NCI-H226 (cell line): ENCODE measurements at places on chromosomes 3 and 15.

DNA sequence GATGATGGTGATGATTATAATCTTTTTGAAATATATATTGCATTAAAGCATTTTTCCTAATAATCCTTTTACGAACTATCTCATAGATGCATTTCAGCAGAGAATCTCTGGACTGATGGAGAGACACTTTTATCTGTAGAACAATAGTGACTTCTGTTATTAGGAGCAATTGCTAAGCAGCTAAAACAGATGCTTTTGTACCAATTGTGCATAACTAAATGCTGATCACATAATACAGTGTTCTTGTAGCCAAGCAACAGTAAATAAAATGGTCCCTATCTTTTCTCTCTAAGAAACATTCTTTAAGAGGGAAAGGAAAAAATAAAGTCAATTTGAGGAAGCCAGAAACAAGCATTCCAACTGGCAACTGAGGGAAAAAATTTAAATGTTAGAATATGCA is 405.8 kb upstream of the GOLIM4 start:
- DNase-seq, result no peak

DNA sequence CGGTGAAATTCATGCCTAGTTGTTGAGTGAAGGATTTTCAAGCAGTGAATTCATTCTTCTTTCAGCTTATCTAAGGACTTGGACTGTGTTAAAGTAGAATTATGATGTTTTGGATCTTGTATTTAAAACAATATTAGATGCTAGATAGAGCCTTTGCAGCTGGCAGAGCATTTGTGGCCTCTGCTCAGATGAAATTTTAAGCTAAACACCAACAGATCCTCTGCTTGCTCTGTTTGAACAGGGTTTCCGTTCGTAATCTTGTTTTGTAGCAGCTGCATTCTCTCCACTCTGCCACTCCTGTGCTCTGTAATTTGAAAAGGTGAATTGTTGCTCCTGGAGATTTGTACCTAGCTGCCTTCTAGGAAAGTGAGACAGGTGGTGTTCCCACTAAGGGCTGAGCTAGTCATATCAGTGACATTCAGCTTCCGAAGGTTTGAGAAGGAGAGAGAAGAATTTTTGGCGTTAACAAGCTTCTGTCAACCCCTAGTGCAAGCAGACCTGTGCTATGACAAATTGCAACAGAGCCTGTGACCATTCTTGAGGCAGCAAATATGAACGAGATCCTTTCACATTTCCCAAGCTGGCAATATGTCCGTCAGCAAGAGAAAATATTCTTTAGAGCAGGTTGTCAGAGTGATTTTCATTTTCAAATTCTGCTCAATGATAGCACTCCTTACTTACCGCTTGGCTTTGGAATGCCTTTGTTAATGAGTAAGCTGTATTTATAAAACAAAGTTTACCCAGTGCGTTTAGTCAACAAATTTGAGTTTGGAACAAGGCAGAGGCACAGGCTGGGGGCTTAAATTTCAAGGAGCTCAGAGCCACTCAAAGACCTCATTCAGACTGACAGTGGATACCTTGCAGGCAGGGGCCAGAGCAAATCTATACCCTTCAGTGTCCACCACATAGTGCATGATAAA is 5.3 kb downstream of the CHST2 start:
- no peak for DNase-seq

DNA sequence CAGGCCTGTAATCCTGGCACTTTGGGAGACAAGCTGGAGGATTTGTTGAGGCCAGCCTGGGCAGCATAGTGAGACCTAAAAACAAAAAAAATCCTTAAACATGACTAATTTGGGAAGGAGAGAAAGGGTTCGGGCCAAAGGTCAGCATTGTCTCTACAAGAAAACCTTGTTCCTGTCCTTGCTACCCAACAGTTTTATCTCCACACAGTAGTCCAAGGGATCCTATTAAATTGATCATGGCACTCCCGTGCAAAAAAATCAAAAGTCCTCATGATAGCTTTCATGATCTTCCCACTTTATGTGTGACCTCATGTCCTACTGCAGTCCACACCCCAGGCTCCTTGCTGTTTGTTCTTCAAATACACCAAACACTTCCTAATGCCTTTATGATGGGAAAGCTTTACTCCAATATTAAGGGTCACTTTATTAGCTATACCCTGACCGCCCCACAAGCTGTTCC is 4.2 kb downstream of the RPL15 start:
- no peak for DNase-seq

DNA sequence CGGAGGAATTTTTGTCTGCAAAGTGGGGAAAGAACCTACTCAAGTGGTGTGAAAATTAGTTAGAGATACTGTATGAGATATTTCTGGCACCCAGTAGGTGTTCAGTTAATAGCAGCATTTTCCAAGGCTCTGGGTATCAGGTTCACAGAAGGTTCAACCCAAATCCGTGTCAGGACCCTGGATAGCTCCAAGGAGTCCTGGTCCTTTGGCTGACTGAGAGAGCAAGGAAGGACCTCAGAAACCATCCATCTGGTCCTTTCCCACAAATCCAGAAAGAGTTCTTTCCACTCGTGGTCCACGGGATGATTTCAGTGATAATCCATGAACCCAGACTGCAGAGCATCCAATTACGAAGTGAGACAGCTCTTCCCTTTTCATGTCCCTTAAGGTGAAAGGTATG is 51.4 kb downstream of the SLC6A11 start:
- DNase-seq, result no peak

DNA sequence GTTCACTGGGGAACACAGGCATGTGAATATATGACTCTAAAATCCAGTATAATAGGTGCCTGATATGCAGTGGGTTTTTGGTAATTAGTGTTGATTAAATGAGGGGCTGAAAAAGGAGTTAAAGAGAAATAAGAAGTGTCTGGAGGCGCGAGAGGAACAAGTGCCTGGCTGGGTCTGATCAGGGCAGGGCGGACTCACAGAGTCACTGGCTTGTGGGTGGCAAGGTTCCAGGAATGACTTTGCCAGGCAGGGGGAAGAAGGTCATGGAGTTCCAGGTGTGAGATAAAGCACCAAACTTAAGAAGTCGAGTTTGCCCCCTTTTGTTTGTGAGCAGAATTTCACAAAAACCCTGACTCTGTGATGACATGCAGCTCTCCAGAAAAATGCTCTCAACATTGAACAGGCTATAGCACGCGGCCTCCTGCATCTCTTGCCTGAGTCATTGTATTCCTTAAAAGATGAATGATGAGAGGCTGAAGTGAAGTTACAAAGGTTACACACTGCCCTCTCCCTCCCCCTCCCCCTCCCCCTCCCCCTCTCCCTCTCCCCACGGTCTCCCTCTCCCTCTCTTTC is 63.0 kb upstream of the LMCD1 start:
- no peak for DNase-seq

DNA sequence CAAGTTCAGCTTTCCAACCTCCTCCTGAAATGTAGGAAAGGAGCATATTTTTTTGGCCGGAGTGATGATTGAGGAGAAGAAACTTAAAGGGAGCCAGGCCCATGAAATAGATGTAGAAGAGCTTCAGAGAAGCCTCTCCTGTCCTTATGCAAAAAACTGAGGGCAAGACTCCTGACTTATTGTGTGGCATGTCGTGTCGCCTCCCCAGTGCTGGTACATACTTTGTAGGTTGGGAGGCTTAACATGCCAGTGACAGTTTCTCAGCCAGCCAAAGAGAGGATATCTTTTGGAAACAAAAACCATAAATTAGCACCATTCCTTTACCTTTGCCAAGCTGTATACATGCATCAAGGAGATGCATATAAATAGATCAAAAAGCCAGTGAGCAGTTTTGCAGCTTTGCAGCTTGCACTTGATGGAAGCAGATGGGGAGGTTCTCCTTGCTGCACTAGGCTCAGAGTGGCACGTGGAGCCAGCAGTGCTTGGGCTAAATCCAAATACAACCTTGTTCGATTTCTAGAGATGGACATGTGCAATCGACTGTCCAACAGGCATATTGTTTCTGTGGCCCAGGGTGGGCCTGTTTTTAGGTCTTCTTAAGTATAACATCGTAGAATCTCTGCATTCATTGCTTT is 10.2 kb downstream of the SLCO3A1 start:
- DNase-seq, result no peak

DNA sequence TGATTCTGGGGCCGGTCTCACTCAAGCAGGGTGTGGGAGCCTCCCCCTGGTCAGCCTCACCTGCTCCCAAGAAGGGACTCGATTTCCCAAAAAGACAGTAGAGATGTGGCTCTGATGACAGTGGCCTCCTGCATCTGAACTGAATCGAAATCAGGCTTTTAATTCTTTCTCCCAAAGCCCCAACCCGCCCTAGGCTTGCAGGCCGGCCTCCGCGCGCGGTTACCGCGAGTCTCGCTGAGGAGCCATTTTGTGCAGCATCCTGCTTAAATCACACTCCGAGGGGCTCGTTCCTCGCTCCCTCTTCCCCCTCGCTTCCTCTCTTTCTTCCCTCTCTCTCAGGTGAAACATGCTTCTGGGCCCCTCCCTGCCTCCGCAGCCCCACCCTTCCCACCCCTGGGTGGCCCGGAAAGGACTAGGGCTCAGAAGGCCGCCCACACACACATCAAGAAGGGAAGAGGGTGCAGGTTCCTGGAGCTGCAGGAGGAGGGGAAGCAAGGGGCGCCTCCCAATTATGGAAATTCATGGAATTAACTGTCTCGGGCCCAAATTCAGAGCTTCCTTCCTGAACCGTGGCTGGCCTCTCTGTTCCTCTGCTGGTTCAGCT is 30.9 kb upstream of the POLG start:
- no peak for DNase-seq

DNA sequence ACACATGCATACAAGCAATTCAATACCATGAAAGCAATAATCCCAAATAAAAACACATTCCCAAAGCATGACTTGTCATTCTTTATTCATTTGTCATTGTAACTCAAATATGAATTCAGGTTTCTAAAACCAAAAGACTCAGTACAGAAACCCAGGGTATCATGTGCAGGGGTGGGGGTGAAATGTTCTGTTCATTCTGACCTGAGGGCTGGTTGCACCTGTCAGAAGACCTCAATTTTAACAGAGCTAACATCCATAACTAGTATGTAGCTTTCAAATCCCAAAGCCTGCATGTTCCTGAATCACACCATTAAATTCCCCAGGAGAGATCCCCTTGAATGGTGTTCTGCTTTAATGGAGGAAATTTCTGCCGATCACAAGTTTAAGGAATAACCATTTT is 738.7 kb downstream of the MCTP2 start:
- DNase-seq, result no peak

GRCh38 chr3:127045435-127046045 is 62.6 kb downstream of the PLXNA1 start:
- DNase-seq, result no peak

DNA sequence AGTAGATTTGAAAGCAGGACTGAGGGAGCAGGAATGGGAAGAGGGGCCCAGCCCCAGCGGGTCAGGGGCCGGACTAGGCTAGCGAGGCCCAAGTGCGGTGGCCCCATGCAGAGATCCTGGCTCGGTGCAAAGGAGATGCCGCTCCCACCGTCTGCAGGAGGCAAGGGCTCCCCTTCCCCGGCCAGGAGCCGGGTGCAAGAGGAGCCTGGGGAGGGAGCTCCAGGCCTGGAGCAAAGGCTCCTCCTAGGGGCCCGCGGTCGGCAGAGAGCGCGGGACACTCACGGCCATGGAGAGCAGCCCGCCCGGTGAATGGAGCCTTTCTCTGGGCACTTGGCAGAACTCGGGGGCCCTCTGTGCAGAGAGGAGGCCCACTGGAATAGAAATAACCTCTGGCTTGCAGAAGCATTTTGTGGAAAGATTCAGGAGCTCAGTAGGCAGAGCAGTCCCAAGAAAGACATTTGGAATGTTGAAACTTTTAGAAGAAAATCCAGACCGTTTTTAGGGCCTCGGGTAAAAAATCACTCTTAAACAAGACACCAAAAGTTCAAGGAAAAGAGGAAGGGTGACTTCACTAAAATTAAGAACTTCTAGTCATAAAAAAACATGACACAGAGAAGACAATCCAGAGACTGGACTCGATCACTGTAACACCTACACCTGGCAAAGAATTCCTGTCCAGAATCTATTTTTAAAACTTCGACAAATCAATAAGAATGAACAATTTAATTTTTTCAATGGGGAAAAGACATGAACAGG is 43.0 kb upstream of the USP3 start:
- no peak for DNase-seq

DNA sequence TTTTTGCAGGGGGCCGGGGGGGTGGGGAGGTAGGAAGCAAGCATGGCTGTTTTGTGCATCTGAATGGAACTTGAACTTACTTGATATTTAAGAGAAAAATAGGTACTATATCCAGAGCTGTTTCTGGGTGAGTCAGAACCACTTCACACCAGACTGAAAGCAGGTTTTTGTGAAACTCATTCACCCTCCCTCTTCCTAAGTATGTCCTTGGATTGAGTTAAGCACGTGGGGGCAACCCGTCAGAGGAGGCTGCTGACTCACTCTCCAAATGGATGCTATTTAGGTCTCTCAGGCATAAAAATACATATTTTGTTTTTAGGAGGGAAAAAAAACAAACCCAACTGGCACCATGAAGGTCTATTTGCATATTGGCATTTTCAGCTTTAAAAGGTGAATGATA is 270.3 kb downstream of the RYR3 start:
- peak; percentile 2 for DNase-seq

GRCh38 chr15:63970621-63971426 is 75.5 kb downstream of the DAPK2 start:
- DNase-seq, result no peak

DNA sequence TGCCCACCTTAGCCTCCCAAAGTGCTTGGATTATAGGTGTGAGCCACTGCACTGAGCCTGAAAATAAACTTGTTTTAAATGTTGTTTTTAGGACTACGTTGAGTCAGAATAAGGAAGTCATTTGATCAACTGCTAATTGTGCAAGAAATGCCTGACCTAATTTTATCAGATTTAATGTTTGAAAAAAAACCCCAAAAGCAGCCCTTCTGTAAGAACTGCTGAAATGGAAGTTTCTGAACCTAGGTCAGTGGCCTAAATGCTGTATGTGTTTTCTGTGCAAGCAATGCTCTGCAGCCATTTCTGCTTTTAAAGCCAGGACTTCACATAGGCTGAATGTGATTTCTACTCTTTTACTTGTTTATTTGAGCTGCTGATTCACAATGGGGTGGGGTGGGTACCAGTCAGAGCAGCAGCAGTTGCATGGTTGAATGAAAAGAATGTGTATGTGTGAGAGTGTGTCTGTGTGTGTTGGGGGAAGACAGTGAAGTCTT is 6.6 kb downstream of the GPX1 start:
- peak; percentile 83 for DNase-seq

DNA sequence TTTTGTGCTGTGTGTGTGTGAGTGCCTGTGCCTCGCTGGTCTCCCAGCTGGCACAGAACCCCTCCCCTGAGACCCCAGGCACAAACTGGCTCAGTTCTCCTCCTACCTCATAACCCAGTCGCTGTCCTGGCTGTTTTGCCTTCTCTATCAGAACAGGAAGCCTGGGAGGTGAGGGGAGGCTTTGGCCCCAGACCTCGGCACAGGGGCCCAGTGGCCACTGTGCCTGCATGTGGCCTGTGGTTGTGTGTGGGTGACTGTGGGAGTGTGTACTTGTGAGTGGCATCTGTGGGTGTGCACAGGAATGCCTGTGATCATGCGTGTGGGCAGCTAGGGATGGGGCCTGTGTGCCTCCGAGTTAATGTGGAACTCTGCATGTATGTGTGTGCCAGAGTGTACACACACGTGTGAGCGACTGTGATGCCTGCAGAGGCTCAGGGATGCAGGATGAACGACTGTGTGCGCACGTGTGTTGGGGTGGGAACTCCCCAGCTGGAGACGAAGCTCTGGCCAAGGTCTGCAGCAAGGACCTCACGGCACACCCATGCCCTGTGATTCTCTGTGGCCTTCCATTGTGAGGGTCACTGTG is 32.3 kb downstream of the PSTPIP1 start:
- no peak for DNase-seq
